Kasumi-1 (cell line): ENCODE measurements at places on chromosomes 16 and 17.

DNA sequence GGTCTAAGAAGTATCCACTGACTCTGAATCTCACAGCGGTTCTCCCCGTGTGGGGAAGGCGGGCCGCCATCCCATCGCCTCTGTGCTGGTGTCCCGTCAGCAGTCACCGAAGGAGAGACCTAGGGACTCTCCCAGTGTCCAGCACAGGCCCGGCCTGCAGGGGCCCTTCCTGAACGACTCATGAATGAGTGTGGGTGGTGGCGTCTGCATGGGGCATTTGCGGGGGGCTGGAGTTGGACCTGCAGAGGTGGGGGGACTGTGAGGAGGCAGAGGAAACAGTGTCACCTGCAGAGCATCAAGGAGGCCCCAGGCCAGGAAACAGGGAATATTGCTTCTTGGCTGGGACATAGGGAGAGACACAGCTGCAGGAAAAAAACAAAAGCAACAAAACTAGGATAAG lies 10.3 kb downstream of the KCNG4 start:
- DNase-seq: no peak

DNA sequence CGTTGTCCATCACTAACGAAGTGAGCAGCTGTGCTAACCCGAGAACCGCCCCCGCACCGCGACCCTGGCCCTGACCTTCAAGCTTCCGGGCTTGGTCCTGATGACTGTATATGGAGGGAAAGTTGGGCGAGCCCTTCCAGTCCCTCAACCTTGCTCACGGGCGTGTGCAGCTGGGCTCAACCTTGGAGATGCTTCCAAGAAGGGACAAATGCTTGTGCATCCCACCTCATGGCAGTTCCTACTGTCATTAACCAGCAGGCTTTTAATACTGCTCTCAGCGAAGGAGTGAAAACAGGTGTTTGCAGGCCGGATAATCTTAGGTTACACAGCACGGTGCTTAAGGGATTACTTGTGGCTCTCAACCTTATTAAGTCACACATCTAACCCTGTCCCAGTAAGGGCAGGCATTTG lies 33.5 kb downstream of the SRL start:
- no peak for DNase-seq

DNA sequence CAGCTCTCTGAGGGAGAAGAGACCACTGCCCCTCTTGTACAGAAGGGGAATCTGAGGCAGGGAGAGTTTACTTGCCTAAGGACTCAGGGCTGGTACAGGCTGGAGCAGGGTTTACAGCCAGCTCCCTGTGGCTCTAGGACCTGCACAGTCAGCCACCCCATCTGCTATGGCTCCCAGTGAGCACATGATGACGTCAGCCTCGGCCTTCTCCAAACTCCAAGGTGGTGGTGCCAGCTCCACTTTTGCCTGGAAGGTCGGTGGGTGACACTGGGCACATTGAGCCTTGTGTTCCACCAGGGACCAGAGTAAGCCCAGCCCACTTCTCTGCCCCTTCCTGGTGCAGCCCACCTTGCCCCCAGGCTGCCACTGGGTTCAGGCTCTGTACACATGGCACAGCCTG lies 202.2 kb downstream of the ENGASE start:
- DNase-seq: no peak

DNA sequence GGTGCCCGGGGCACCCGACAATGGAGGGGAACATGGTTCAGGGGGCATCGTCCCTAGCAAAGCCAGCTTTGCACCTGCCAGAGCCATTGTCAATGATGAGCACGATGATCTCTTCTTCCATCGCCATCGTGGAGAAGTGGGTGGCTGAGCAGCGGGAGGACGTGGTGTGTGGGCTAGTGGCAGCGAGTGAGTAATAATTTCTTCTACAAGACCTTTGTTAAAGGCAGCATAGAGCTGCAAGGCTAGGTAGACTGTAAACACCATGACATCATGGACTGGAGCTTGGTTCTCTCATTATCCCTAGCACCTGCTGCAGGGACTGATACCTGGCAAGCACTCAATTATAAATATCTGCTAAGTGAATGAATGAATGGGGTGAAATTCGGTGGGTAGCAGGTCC lies 6.7 kb upstream of the HEATR3 start:
- no peak for DNase-seq

- DNase-seq: no peak
Measured at GRCh38 chr16:49640581-49640980, 215.3 kb downstream of the ZNF423 start.

GRCh38 chr17:63519116-63519881 lies 3.9 kb upstream of the KCNH6 start:
- no peak for DNase-seq

DNA sequence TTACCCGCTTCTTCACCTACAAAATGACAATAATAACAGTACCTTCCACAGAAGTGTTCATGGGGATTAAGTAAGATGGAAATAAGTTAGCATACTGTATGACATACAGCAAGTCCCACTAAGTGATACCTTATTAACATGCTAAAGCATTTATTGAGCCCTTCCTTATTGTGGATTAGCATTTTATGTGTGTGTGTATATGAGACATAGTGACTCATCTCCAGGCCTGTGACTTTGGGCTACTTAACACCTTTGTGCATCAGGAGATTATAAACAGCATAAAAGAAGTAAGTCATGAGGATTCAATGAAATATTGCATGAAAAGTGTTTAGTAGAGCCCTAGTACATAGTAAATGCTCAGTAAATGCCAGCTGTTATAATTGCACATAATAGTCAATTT lies 52.9 kb downstream of the CA10 start:
- DNase-seq: no peak

DNA sequence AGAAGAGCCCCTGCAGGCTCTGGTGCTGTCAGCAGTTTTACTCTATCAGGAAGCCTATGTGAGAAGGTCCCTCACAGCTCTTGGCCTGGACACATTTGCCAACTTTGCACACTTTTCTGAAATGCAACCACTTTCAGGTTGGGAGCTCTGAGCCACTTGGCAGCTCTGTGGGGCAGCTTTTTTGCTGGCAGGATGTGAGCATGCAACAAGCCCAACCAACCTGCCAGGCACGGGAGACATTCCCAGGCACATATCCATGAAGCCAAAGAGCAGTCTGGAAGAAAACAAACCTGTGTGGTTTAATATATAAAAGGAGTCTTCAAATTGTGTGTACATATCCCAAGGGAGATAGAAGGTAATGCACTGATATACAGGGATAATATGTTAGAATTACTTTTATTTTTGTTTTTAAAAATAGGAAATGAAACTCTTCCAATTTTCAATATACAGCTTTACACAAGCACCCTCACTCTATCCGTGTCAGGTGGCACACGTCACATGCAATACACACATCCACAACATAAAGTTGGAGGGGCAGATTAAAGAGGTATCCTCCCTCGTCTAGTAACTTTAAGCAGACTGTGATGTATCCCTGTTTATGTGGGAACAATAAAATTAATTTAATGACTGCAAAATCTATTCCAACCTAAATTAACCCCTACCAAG lies 57.4 kb upstream of the COX10 start:
- DNase-seq: no peak

DNA sequence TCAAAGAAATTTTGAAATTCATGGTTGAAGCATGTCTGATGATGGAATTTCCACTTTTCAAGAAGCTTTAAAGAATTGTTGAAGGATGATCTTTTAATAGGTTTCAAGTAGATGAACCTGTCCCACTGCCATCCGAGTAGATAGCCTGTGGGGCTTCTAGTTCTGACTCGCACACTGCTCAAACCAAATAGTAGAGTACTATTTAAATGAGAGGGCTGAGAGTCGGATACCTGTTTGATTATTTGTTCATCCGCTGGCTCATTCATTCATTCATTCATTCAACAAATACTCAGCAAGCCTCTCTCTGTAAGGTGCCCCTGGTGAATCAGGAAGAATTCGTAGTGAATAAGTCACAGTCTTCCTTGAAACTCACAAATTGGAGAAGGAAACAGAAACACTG lies 108.2 kb upstream of the IRX5 start:
- no peak for DNase-seq

- no peak for DNase-seq
Measured at GRCh38 chr16:73390936-73391335, 343.0 kb upstream of the ZFHX3 start.

GRCh38 chr17:52383493-52384100 lies 225.1 kb upstream of the CA10 start:
- peak; percentile 80 for DNase-seq

DNA sequence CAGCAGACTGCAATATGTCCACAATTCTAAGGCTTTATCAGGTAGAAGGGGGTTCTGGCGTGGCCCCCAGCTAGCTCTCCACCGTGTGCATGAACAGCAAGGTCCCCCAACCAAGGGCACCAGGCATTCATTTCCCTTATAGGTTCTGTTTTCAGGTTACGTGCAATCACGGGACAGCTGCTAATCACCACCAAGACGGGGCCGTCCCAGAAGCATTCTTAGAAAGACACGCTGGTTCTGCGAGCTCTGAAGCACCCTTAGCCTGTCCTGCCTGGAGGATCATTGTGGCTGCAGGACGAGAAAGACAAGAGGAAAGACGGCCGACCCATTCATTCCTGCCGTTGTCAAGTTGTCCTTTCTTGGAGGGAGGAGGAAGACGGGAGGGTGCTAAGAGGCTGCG lies 302.9 kb downstream of the SOX9 start:
- no peak for DNase-seq

- no peak for DNase-seq
Measured at GRCh38 chr17:8137645-8138373, 13.9 kb upstream of the HES7 start.

- DNase-seq: no peak
Measured at GRCh38 chr16:88319116-88319965, 63.4 kb upstream of the ZNF469 start.

GRCh38 chr17:49787884-49788477 lies 500 bp upstream of the KAT7 start:
- peak; percentile 56 for DNase-seq

- DNase-seq: no peak
Measured at GRCh38 chr16:71631776-71632175, 5.8 kb downstream of the MARVELD3 start.

DNA sequence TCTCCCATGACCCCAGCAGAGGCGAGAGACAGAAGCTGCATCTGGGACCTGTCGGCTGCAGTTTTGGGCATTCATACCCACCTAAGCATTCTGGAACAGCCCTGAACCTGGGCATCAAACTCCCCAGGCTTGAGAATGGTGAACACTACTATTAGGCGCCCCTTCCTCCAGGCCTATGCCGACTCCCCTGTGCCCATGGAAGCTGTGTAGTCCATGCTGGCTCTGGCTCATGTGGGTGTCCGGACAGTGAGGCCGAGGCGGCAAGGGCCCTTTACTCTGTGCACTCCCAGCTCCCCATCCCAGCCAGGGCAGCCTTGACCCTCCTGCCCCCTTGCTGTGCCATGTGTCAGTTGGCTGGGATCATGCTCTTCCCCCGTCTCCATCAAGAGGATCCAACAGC lies 89.0 kb upstream of the TOB1 start:
- no peak for DNase-seq

DNA sequence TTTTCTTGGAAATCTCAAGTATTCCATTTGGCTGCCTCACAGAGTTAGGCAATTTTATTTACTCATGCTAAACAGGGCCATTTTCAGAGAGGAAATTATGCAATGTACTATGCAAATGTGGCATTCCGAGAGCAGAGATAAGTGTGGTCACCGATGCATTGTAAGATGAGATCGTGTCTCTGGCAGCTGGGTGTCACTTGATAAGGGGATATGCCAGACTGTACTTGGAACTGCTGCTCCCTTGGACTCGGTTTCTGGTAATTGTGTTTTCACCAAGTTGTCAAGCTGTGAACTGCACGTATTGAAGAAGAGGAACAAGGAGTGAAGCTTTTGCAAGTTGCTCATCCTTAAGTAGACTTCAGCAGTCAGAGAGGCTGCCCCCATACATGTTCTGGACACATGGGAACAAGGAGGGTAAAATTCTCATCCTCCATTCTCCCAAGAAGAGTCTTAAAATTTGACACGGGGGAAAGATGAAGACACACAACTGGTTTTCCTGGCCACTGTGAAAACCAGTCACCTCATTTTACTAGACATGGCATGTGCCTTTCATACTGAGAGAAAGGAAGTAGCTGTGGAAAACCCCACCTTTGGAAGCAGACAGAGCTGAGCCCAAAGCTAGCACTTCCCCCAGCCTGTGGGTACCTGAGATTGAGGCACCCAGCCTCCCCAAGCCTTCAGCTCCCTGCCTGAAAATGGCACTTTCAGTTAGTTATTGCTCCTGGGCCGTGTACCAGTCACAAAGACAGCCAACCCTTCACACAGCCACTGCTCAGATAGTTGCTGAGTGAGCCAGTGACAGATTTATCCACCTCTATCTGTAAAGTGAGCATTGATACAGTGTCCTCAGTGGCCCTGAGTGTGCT lies 150.7 kb downstream of the SOCS1 start:
- DNase-seq: peak; percentile 78

DNA sequence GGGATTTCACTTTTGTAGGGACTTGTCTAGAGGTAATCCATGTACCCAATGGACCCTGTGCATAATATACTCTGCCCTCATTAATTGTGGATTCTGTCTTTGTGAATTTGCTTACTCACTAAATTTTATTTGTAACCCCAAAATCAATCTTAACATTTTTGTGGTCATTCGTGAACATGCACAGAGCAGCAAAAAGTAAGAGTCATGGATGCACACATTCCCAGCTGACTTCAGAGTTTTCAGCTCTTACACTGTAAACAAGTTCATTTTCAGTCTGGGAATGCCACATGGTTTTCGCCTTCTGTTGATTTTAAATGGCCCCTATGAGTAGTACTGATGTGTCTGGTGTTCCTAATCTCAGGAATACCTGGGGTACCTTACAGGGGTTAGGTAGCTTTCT lies 24.3 kb downstream of the TAC4 start:
- no peak for DNase-seq

DNA sequence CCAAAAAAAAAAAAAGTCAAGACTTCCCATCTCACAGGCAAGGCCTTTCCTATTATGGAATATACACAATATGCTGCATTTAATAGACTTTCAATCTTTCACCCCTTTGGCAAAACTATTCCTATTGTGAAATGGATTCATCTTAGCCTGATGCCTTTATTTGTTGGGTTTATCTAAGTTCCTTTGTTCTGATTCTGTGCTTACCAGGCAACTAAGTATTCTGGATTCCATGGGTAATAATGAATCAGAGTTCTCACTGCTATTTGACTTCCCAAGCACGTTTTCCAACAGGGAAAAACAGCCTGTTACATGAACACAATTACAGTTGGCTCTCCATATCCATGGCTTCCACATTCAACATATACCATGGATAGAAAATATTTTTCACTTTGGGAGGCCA lies 135.5 kb downstream of the MYO1D start:
- DNase-seq: no peak

DNA sequence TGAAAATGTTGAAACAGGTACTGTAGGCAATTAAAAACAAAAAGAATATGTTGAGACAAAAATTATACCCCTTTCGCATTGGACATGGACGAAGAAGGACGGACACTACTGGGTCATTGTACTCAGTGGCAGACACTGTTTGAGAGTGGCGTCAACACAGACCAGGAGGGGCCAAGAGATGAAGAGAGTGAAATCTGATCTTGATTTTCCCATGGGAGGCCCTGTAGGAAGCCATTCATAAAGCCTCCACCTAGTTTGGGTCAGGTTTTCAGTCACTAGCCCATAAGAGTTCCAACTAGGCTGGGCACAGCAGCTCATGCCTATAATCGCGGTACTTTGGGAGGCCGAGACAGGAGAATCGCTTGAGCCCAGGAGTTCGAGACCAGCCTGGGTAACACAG lies 23.6 kb upstream of the SMURF2 start:
- DNase-seq: no peak
